Gastroesophageal sphincter (tissue), 4 donors: ENCODE measurements at places on chromosomes 5 and 9.

- no peak for ATAC-seq
These were observed 25.7 kb downstream of the DRD1 start for GRCh38 chr5:175418251-175418650.

DNA sequence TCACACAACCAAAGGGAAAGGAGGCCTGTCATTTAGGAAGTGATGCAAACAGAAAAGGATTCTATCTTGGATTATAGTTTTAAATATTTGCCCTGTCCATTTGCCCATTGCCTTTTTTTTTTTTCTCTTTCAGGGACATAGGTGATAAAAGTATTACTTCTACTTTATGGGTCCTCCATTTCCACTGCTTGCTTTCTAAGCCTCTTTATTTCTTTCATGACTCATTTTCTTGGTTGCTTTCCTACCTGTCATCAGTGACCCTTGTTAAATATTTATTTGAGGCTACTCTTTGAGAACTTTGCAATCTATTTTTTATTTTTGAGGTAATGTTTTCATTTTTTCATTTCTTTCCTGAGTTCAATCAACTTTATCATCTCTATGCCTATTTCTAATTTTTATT lies 522.9 kb upstream of the ARRDC3 start:
- ATAC-seq: no peak

DNA sequence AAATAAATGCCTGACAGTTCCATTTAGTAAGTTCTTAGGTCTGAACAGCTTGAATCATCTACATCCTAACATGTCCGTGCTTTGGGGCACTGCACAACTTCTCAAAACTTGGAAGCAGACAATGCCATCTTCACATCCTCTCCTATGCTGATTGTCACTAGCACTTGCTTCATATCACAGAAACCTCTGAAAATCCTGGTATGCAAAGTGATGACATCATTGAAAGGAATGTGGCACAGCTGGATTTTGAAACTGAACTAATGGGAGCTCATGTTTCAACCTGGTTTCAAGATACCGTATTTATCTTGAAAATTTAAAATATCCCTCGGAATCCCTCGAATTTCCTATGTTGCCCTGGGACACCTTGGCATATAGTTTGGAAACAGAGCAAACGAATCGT lies 490.2 kb upstream of the DAP start:
- no peak for ATAC-seq

- ATAC-seq: peak; percentile 51
These were observed 1.9 kb upstream of the RIC1 start for GRCh38 chr9:5626727-5627634.

DNA sequence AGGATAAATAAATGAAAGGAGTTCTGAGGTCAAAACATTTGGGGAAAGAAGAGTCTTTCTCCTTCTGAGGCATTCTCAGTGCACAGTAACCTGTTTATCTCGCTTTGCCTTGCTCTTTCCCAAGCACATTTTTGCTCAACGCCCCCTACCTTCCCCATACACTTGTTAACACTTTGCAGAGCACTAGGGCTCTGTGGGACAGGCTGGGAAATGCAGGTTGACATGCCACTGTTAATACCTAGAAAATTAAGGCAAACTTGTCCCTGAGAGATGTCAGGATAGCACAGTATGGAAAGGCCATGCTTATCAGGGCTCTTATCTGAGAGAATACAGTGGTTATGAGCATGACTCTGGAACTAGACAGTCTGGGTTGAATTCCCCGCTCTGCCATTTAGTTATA lies 152.0 kb downstream of the DOCK8 start:
- no peak for ATAC-seq

DNA sequence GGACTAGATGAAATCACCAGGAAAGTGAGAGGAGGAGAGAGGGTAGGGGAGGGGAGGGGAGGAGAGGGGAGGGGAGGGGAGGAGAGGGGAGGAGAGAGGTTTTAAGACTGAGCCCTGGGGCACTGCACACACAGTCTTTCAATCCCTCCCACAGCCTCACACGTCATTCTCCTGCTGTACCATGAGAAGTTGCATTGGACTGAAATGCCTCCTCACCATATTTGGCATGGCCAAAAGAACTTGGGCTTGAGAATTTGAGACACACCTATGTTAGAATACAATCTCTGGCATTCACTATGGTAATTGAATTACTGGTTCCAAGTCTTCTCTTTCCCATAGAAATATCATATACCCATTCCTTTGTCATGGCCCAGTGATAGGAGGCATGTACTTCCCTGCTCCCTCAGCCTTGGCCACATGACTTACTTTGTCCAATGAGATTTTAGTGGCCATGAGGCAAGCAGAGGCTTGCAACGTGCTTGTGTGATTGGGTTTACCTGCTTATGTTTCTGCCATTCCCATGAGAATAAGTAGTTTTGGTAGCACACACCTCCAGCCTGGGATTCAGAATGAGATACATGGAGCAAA lies 133.3 kb upstream of the SMARCA2 start:
- ATAC-seq: no peak

- ATAC-seq: no peak
These were observed 5.9 kb downstream of the GFI1B start for GRCh38 chr9:132984202-132985070.

GRCh38 chr5:26869781-26870180 lies 168.6 kb downstream of the CDH9 start:
- ATAC-seq: no peak

DNA sequence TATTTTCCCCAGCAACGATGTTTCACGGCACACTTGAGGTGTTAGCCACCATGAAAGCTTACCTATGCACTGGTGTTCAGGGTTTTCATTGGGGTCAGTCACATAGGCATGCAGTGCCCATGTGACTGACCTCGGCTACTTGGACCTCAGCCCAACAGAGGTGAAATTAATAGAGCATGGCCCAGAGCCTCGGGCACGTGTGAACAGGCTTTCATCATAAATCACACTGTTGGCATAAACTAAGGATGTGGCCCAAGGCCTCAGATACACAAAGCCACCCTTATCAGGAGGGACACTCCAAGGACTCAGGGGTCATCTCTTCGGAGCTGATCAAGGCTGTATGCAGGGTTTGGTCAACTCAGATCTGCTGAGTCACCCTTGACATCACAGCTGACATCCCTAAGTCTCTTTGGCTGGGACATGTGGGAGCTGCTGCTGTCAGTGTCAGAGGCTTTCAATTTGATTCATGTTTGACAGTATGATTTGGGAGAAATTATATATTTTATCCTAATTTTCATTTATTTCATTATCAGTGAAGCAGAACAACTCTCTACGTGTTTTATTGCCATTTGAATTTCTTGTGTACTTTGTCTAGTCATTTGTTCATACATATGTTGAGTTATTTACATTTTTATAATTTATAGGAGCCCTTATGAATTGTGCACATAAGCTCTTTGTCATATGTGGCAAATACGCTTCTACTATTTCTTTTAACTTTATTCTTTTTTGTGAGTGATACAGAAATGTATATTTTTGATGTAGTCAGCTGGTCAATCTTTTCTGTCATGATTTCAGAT lies 59.7 kb upstream of the ANKRD33B start:
- ATAC-seq: no peak

- ATAC-seq: no peak
These were observed 143.4 kb downstream of the MYO10 start for GRCh38 chr5:16792598-16793275.

- ATAC-seq: peak; percentile 26
These were observed 795 bp upstream of the PJA2 start for GRCh38 chr5:109410389-109411148.

- no peak for ATAC-seq
These were observed 14.7 kb upstream of the IRX4 start for GRCh38 chr5:1897386-1897785.

DNA sequence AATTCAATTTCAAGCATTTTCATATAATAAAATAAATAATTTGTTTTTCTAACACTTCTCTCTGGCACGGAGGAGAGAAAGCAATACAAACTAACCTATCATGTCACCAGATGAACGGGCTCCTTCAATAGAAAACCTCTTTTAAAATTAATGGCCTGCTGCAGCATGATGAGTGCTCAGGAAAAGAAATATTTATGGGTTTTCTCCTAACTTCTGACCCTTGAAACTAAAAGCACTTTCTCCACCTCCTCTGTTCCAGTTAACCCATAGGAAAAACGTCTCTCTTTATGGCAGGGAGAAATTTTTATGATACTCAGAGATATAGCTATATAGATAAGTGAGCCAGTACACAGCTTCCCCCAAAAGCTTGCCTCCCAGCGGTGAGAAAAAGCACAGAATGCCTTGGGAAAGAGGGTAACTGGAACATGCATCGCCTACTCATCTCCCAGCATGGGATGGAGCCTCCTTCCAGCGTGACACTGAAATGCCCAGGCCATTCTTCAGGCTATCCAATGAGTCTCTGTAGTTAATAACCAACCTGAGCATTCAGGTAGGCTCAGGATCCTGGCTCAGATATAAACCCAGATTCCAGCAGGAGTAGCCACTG lies 963.0 kb upstream of the DMAC1 start:
- ATAC-seq: no peak

DNA sequence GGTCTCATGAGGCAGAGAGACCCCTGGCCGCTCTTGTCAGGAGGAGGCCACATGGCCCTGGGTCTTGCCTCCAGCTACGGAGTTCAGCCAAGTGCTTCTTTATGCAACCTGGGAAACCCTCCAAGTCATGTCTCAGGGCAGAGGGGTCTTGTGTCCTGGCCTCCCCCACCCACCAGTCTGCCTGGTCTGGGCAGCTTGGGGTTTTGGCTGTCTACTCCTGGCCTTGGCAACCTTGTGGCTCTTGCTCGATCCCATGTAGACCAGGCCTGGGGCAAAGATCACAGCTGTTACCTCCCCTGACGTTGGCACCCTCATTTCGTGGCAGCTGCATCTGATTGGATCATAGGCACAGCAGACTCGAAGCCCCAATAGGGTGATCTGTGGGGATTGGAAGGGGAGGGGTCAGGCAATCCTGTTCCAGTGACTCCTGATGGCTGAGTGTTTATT lies 28.4 kb downstream of the JADE2 start:
- ATAC-seq: no peak

- no peak for ATAC-seq
These were observed 2.0 kb downstream of the ERBIN start for GRCh38 chr5:65928322-65928752.

DNA sequence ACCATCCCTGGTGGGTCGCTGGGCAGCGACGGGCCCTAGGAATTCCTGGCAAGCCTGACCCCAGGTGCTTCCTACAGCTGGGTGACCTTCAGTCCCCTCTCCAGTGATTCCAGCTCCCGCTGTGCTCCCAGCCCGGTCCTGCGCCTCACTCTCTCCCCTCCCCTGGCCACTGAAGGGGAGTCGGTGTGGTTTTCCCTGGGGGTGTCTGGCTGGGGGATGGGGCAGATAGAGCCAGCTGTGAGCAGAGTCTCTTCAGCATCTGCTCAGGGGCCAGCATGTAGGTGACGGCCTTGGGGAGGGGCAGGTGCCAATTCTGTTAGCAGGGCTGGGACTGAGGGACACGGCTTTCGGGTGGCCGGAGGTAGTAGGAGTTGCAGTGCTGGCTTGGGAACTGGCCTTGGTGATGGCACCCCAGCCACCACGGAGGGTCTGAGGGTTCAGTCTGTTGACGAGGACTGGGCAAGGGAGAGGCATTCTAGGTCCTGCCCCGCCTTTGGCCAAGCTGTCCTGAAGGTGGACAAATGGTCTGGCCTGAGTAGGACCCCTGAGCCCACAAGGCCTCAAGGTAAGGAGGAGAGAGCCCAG lies 3.2 kb downstream of the GPSM1 start:
- no peak for ATAC-seq

DNA sequence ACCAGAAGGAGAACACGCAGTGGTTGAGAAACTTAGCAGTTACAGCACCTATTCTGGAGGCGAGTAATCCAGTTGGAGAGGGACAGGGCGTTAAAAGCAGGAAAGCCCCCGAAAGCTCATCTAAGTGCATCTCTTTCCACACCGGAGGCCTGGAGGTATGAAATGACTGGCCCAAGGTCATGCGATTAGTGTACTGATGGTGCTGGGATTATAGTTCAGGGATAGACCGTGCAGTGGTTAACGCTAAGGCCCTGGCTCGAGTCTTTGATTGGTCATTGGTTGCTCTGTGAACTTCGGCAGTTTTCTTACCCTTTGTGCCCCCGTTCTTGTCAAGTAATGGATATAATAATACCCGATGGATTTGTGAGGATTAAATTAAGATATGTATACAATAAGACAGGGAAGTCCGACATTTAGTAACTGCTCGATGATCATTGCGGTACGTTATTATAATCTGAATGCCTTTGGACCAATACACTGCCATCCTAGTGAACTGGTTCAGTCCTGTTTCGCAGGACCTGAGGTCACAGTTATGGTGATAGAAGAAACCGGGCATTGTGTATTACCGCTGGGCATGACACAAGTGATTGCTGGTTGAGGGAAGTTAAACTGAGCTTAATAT lies 960 bp downstream of the CANX start:
- ATAC-seq: no peak

DNA sequence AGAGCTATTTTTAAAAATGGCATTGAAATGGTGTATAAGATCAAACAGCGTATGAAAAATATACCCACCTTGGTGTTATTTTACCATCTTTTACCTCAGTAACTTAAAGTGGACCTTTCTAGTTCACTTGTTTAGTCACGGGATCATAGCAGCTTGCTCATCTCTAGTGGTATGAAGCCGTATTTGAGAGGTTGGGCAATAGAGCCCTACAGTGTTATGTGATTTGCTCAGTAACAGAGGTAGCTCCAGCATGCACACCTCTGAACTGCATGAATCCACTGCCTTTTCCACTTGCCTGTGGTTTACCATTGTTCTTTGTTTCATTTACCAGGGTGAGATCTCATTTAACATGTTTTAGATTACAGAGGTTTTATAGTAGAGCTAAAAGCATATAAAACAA lies 134.4 kb downstream of the ATG10 start:
- peak; percentile 78 for ATAC-seq

GRCh38 chr9:95876595-95876994 lies 1.1 kb downstream of the ERCC6L2 start:
- no peak for ATAC-seq

- ATAC-seq: peak; percentile 25
These were observed 69.8 kb downstream of the HABP4 start for GRCh38 chr9:96519787-96520186.

GRCh38 chr9:4987961-4988421 lies 2.9 kb downstream of the JAK2 start:
- no peak for ATAC-seq

GRCh38 chr9:97773723-97774122 lies 76.6 kb upstream of the XPA start:
- no peak for ATAC-seq
